ENCODE measurements at places on chromosomes 11 and 22.

- DNase-seq: no peak
Measured at GRCh38 chr11:99098258-99098657, 77.5 kb downstream of the CNTN5 start.

GRCh38 chr11:75311858-75312288 lies 39.6 kb downstream of the ARRB1 start:
- no peak for DNase-seq

DNA sequence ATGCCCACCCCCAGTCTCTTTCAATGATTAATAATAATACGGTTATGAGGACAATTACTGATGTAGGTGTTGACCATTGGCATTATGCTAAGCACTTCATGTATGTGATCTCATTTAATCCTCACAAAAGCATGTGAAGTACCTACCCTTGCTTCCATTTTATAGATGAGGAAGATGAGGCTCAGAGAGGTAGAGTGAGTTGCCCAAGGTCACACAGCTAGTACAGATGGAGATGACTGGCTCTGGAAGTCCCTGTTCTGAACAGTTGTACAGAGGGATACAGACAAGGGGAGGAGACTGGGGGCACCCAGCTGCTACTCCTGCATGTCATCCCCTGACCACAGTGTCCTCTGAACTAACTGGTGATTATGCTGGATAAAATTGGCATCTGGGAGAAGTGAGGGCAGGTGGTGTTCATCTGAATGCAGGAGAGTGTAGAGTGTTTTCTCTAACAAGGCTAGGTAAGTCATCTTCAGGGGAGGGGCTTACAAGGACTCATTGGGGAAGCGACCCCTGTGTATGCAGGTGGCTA lies 43.2 kb downstream of the KIAA1671 start:
- no peak for DNase-seq

DNA sequence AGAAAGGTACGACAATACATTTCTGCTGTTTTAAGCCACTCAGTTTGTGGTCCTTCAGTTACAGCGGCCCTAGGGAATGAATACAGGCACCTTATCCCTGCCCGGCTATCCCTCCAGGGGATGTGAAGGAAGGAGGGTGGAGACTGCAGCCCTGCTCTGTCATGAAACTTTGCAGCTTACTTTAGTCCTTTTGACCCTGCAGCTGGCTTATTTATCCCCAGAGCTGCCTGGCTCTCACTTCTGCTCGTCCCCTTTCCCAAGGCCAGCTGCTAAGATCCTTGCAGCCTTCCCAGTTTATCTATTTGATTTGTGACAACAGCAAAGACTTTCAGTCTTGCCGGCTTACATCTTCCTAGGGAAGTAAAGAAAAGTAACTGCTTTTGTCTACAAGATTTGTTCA lies 55.2 kb downstream of the SC5D start:
- no peak for DNase-seq

GRCh38 chr11:31340903-31341572 lies 28.5 kb downstream of the DCDC1 start:
- peak; percentile 32 for DNase-seq

Data from GM13976 (cell line).